Activated naive CD4-positive, alpha-beta T cell treated with anti-CD3 and anti-CD28 coated beads, Interleukin-2, amount 10 ng/mL, durations not matched to agents 7 days and 5 days (primary cell): ENCODE measurements at places on chromosomes 6 and 20.

GRCh38 chr6:69027861-69028260 is 392.8 kb downstream of the ADGRB3 start:
- no peaks in the 10 kb centered on the region for H3K36me3 ChIP-seq
- no peak for DNase-seq
- H3K4me1 ChIP-seq, result no peaks in the 10 kb centered on the region

DNA sequence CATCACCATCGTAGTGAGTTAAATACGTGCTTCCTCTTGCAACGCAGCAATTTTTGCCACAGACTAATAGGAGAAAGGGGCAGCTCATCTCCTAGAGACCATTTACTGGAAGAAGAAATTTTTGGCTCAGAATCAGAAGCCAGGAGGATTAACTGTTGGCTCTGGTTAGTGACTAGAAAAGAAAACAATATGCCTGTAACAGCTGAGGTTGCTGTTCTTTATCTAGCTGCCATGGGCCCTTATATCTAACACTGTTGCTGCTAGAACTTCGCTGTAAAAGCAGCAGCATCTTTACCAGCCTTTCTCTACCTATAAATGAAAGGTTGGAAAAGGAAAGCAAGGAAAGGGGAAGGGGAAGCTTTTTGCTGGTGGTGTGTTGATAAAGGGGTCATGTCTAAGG is 65.9 kb downstream of the FAM135A start:
- H3K4me3 ChIP-seq, result no peak overlapping the region
- H3K27ac ChIP-seq, result no peak overlapping the region
- peaks cover 11% of the 10 kb centered on the region for H3K36me3 ChIP-seq
- no peak for DNase-seq
- no peaks in the 10 kb centered on the region for H3K27me3 ChIP-seq
- H3K4me1 ChIP-seq, result no peaks in the 10 kb centered on the region

- peak; percentile 63 for DNase-seq
- peaks cover 89% of the 10 kb centered on the region for H3K27me3 ChIP-seq
- H3K27ac ChIP-seq, result peak overlapping the region; percentile 69
- peak overlapping the region; percentile 43 for H3K4me3 ChIP-seq
Observed at GRCh38 chr20:62602550-62602949, 39.8 kb upstream of the SLCO4A1 start.

GRCh38 chr6:1724124-1724523 is 114.4 kb downstream of the FOXC1 start:
- H3K36me3 ChIP-seq, result peaks cover 6% of the 10 kb centered on the region
- no peaks in the 10 kb centered on the region for H3K27me3 ChIP-seq
- no peak for DNase-seq

- H3K27ac ChIP-seq, result no peak overlapping the region
- no peaks in the 10 kb centered on the region for H3K4me1 ChIP-seq
- no peak for DNase-seq
- no peak overlapping the region for H3K4me3 ChIP-seq
Observed at GRCh38 chr6:63269470-63269869, 50.3 kb downstream of the LGSN start.

- H3K27me3 ChIP-seq, result peaks cover 54% of the 10 kb centered on the region
- no peak overlapping the region for H3K4me3 ChIP-seq
- no peaks in the 10 kb centered on the region for H3K36me3 ChIP-seq
- H3K4me1 ChIP-seq, result no peaks in the 10 kb centered on the region
Observed at GRCh38 chr6:39330057-39330456, 7.6 kb upstream of the KCNK16 start.

GRCh38 chr6:136952714-136953260 is 30.7 kb downstream of the SLC35D3 start:
- no peak overlapping the region for H3K27ac ChIP-seq
- DNase-seq, result no peak
- H3K36me3 ChIP-seq, result no peaks in the 10 kb centered on the region
- H3K4me3 ChIP-seq, result no peak overlapping the region
- H3K4me1 ChIP-seq, result peaks cover 6% of the 10 kb centered on the region
- H3K27me3 ChIP-seq, result peaks cover 27% of the 10 kb centered on the region

DNA sequence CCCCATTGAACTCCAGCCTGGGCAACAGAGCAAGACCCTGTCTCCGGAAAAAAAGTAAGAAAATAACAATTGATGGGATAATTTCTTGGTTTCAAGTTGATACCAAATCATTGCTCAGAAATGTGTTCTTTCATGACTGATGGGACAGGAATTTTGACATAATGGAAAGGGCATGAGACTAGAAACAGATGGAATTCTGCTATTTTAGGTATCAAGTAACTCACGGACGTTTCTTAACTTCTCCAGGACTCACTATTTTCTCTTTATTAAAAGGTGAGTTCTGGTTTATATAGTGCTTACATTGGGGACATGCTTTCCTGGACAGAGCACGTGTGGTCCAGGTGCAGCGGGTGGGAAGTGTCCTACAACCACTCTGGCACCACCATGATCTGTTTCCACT is 6.0 kb upstream of the DSP start:
- H3K4me3 ChIP-seq, result no peak overlapping the region
- peaks cover 60% of the 10 kb centered on the region for H3K27me3 ChIP-seq
- H3K4me1 ChIP-seq, result peaks cover 4% of the 10 kb centered on the region
- no peak for DNase-seq
- H3K27ac ChIP-seq, result no peak overlapping the region

DNA sequence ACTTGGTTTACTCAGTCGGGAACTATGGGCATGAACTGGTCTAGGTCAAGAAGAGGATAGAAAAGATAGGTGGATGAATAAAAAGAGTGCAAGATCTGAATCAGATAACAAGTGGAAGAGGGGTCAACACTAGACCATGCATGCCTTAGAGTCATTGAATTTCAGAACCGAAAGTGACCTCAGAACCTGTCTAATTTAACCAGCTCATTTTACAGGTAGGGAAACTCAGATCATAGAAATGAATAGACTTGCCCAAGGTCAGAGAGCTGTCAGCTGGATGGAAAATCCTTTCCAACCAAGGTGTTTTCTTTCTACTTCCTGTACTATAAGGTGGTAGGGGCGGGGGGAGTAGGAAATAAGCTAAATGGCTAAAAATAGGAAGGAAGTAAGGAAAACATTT is 121.4 kb upstream of the ADGRF1 start:
- H3K27ac ChIP-seq, result no peak overlapping the region
- no peaks in the 10 kb centered on the region for H3K27me3 ChIP-seq

DNA sequence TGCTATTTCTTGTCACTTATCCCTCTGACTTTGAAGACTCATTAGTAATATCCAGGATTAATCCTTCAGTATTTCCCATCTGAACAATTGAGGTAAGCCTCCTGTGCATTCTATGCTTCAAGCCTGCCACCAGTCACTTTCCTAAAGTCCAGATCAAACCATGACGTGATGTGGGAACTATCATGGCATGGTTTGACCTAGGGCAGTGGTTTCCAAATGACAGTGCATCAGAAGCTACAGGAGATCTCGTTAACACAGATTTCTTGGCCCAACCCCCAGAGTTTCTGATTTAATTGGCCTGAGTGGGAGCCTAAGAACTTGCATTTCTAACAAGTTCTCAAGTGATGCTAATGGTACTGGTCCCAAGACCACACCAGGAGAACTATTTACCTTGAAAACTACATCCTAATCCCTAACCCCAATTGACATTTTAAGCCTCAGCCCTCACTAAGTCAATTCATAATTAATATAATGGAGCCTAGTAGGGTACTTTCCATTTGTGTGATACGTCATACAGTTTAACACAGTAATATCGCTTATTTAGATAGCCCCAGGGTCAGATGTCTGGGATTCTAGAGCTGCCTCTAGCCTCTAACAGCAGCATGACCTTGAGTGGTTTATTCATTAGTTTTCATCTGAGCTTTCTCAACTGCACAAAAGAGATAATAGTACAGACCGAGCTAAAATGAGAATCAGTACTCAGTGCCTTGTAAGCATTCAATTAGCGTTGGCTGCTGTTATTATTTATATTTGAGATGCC is 907.6 kb downstream of the TFAP2A start:
- H3K27ac ChIP-seq, result no peak overlapping the region
- no peaks in the 10 kb centered on the region for H3K4me1 ChIP-seq
- H3K4me3 ChIP-seq, result no peak overlapping the region
- H3K27me3 ChIP-seq, result no peaks in the 10 kb centered on the region
- no peaks in the 10 kb centered on the region for H3K36me3 ChIP-seq

DNA sequence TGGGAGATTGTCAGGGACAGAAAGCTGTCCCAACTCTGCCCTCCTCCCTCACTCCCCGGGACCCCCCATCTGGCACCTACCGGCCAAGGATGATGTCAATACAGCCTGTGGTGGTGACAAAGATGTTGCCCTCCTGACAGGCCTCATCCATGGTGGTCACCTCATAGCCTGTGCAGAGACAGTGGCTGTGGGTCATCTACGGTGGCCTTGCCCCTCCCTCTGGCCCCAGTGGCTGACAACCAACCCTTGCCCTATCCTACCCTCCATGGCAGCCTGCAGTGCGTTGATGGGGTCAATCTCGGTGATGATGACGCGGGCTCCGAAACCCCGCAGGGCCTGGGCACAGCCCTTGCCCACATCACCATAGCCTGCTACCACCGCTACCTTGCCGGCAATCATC is 12.7 kb downstream of the AHCY start:
- H3K36me3 ChIP-seq, result peaks cover 45% of the 10 kb centered on the region
- DNase-seq, result no peak
- H3K4me3 ChIP-seq, result no peak overlapping the region
- no peak overlapping the region for H3K27ac ChIP-seq
- H3K27me3 ChIP-seq, result no peaks in the 10 kb centered on the region
- H3K4me1 ChIP-seq, result no peaks in the 10 kb centered on the region

- H3K27me3 ChIP-seq, result peaks cover 5% of the 10 kb centered on the region
- H3K36me3 ChIP-seq, result no peaks in the 10 kb centered on the region
- DNase-seq, result peak; percentile 76
Observed at GRCh38 chr6:52063584-52064344, 23.6 kb downstream of the PKHD1 start.

GRCh38 chr6:10441004-10441654 is 26.3 kb upstream of the TFAP2A start:
- H3K27me3 ChIP-seq, result peaks cover 11% of the 10 kb centered on the region
- H3K27ac ChIP-seq, result no peak overlapping the region
- H3K4me1 ChIP-seq, result no peaks in the 10 kb centered on the region
- H3K4me3 ChIP-seq, result no peak overlapping the region

DNA sequence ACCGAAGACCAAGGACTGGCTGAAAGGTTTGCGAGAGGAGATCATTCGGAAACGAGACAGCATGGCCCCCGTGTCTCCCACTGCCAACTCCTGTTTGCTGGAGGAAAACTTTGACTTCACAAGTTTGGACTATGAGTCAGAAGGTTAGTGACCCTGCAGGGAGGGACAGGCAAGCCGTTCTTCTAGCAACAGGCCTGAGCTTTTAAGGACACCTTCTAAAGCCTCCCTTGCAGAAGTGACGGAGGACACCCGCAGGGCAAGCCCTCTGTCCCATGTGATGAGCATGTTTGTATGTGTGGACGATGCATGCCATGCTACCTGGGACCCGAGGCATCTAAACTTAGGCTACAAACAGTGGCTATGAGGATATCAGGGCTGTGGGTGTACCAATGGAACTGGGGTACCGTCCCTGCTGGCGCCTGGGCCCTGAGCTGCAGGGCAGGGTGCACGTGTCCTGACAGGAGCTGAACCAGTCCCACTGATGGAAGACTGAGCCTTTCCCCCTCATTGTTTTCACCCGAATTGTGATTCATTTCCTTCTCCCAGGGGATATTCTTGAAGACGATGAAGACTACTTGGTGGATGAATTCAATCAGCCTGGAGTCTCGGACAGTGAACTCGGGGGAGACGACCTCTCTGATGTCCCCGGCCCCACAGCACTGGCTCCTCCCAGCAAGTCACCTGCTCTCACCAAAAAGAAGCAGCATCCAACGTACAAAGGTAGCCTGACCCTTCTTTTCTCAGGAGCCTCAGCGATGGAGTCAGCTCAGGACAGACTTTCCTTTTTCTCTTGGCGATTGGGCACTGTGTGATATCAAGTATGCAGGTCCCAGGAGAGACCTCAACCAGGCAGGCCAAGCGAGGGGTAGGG is 84.4 kb downstream of the SERAC1 start:
- peaks cover 71% of the 10 kb centered on the region for H3K36me3 ChIP-seq
- peaks cover 19% of the 10 kb centered on the region for H3K4me1 ChIP-seq
- no peak for DNase-seq
- no peaks in the 10 kb centered on the region for H3K27me3 ChIP-seq
- no peak overlapping the region for H3K4me3 ChIP-seq

- no peaks in the 10 kb centered on the region for H3K27me3 ChIP-seq
- DNase-seq, result no peak
- H3K4me1 ChIP-seq, result peaks cover 47% of the 10 kb centered on the region
- no peak overlapping the region for H3K27ac ChIP-seq
- H3K36me3 ChIP-seq, result peaks cover 64% of the 10 kb centered on the region
Observed at GRCh38 chr6:36916126-36916525, 30.4 kb downstream of the C6orf89 start.

DNA sequence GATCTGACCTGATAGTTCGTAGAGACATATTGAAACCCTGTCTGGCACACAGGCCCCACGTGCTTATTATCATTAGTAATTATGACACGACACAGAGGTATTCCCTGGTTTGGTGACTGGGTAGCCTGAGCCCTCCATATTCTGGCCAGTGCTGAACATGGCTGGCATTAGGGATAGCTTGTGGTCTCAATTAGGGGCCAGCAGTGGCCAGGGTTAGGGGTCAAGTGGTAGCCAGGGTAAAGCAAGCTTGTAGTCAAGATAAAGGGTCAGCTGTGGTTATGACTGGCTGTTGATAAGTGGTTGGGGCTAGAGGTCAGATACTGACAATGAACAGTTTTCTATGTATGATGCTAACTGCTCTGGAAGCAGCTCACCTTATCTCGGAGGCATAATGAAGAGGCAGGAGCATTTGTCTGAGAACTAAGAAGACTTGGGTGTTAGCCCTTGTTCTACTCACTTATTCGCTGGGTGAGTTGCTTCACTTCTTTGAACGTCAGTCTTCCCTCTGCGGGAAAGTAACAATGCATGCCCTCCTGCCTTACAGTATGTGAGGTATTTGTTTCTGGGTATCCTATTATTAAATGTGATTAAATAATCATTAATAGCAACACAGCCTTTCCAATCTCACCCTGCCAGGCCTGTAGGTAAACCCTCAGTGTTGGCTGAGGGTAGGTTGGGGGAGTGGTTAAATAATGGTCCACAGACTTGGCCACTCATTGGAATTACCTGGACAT is 66.7 kb downstream of the VEGFA start:
- no peak overlapping the region for H3K4me3 ChIP-seq
- no peaks in the 10 kb centered on the region for H3K4me1 ChIP-seq
- H3K36me3 ChIP-seq, result no peaks in the 10 kb centered on the region

DNA sequence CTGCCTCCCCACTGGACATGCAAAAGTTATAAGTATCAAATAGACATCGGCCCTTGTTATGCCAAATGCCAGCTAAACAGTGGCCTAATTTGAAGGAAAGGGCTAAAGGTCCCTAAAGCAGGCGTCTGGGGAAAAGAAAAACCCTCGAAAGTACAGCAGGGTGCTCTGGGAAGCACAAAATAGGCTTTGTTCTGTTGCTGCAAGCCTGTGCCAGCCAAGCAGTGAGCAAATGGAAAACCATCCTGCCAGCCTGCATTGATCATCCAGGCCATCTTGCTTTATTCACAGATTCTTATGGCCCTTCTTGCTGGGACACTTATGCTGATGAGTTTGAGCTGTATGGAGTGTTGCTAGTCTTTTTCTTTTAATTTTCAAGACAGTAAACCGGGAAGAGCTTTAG is 62.2 kb upstream of the PLEKHG1 start:
- DNase-seq, result no peak
- peaks cover 9% of the 10 kb centered on the region for H3K27me3 ChIP-seq
- H3K27ac ChIP-seq, result no peak overlapping the region
- H3K36me3 ChIP-seq, result no peaks in the 10 kb centered on the region
- no peak overlapping the region for H3K4me3 ChIP-seq

- H3K27ac ChIP-seq, result no peak overlapping the region
- no peaks in the 10 kb centered on the region for H3K36me3 ChIP-seq
- H3K4me3 ChIP-seq, result no peak overlapping the region
- H3K27me3 ChIP-seq, result peaks cover 58% of the 10 kb centered on the region
Observed at GRCh38 chr6:166251211-166251610, 57.0 kb downstream of the PRR18 start.

- H3K27ac ChIP-seq, result no peak overlapping the region
- H3K4me3 ChIP-seq, result no peak overlapping the region
- DNase-seq, result no peak
- no peaks in the 10 kb centered on the region for H3K36me3 ChIP-seq
Observed at GRCh38 chr6:97068211-97068610, 143.7 kb downstream of the KLHL32 start.
